RPMI8226 (cell line): ENCODE measurements at places on chromosomes 4 and X.

- peak; percentile 4 for DNase-seq
Observed at GRCh38 chr4:165398570-165398969, 19.8 kb downstream of the CPE start.

DNA sequence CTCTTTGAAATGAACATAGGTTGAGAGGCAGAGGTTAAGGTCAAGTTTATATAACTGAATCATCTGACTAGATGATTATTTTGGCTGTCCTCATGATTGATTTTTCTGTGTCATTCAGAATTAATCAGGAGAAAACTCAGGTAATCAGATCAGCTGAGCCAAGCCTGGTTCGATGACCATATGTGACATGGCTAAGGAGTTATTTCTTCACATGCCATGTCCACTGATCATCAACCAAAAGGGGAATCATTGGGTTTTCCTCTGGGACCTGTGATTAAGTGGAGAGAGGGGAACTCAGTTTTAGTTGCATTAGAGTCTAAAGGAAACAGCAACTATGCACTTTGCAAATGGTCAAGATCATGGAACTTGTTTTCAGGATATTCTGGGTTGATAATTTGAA, 20.3 kb upstream of the PACRGL start:
- no peak for DNase-seq

GRCh38 chr4:97984545-97985131, 158.6 kb downstream of the STPG2 start:
- peak; percentile 12 for DNase-seq

- no peak for DNase-seq
Observed at GRCh38 chr4:94516999-94517398, 65.3 kb downstream of the PDLIM5 start.

GRCh38 chrX:39063037-39063436, 261.8 kb downstream of the MID1IP1 start:
- peak; percentile 4 for DNase-seq

DNA sequence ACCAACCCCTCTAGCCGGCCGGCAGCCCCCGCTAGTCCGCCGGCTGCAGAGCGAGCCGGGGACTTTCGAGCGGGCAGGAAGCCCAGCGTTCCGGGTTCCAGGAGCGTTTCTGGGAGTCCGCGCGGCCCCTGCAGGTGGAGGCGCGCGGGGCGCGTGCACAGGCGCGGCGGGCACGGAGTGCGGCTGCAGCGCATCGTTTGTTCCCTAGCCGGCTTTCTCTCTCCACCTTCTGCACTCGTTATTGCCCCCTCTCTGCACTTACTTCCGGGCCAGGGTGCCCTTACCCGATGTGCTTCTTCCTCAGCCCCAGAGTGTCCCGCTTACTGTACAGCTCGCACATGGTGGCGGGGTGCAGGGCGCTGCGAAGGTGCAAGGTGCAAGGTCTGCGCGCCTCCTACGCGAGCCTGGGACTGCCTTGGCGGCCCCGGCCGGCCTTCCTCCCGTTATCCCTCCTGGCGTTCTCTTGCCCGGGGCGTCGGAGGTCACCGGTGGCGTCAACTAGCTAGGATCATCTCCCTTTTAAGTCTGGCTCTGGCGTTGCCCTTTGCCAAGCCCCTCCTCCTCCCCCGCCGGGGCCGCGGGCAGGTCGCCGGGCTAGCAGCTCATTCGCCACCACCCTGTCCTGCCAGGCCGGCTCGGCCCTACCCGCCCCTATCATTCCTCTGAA, at the start of gene ETNPPL:
Gene ETNPPL, minus strand, starts transcription at position 495 of the 667 bp plus-strand sequence. Its CDS starts 155 bp downstream, at position 340.
- DNase-seq, result no peak

GRCh38 chr4:109440948-109441347, 7.3 kb downstream of the SEC24B start:
- DNase-seq, result no peak

- DNase-seq, result no peak
Observed at GRCh38 chrX:26606971-26607370, 391.0 kb downstream of the MAGEB5 start.

DNA sequence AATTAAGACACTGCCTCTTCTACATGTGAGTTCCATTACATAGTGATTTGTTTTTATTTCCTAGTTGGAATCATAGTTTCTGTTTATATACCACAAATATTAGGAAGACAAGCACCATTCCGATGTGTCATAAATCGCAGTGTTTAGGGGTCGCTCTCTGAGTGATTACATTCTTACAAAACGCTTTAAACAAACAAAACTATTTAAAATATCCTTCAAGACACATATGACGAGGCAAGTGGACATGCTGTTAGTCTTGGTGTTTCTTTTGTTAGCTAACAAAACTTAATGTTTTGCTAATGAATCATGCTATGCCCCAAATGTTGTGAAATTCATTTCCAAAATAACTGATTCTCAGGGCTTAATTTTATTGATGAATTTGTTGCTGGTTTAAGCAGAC, 1219.3 kb upstream of the PRKX start:
- no peak for DNase-seq

- no peak for DNase-seq
Observed at GRCh38 chr4:147793569-147794313, 61.9 kb downstream of the ARHGAP10 start.

DNA sequence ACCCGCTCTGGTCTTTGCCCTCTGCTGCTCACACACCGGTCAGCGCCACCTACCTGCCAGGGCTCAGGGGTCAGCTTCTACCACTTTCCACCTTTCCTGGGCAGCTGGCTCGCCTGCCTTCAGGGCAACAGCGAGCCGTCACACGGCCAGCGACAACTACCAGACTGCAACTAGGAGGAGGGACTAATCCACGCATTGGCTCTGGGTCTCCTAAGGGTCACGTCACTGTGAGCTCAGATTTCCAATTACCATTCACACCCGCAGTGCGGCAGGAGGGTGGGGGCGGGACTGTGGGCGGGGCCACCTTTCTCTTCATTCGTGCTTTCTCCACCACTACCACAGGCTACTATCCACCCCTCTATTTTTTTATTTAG, at the start of gene BEX5:
Gene BEX5, minus strand, starts transcription at position 172 of the 374 bp plus-strand sequence. CDS start 1,712 bp downstream, outside the sequence.
- peak; percentile 33 for DNase-seq

- no peak for DNase-seq
Observed at GRCh38 chr4:108087293-108087967, 81.3 kb downstream of the LEF1 start.

DNA sequence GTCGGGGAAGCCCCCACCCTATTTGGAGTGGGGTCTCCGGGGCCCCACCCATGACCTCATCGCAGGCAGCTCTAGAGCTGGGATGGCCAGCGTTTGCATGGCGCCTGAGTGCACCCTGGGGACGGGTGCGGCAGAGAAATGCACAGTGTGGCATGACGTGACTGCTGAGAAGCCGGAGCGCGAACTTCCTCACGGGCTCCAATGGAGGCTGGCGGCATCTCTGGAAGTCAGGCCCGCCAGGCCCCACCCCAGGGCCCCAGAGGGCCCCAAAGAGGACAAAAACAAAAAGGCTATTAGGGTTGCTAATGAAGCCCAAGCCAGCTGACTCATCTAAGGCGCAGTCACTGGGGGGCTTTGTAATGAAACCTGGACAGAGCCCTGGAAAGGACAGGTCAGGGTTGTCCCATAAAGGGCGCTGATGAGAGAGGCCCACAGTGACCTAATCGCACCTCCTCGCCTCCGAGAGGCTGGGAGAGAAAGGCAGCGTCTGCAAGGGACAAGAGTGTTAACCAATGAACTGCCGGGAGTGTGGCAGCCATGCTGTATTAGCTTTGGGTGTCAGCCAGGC, 86.0 kb upstream of the C1QTNF7 start:
- DNase-seq, result no peak

GRCh38 chr4:40842725-40843423, 93.1 kb downstream of the NSUN7 start:
- DNase-seq, result no peak

GRCh38 chr4:171779301-171779700, 33.9 kb upstream of the GALNTL6 start:
- no peak for DNase-seq

GRCh38 chr4:73967866-73968265, 14.0 kb downstream of the PF4 start:
- DNase-seq, result no peak

DNA sequence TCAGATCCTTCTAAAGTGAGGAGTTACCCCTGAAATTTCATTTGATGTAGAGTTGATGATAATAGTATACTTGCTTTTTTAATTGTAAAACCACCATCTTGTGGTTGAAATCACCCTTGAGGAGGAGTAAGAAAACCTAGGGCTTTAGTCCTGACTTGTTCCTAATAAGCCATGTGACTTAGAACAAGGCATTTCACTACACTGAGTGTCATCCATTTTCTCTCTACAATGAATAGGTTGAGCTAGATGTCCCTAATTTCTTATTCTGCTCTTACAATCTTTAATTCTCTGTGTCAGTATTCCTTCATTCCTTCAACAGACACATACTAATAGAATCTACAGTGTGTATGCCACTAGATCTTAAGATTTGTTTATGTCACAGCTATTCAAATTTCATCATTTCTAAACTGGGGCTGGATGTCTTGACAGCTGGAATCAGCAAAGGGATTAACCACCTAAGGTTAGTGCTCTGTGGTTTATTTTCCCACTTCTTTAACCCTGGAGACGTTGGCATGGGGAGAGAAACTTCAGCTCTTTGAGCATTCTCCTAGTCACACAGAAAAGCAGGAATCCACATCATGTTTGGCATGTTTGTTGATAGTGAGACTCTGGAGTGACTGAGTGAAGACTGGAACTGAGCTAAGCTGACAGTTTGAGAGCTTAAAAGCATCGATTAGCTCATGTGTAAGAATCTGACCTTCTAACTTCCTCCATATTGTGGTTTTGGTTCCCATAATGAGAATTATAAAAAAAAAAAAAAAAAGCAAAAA, 246.3 kb downstream of the NDST4 start:
- no peak for DNase-seq

- DNase-seq, result no peak
Observed at GRCh38 chrX:30065226-30065625, 150.1 kb upstream of the MAGEB2 start.

DNA sequence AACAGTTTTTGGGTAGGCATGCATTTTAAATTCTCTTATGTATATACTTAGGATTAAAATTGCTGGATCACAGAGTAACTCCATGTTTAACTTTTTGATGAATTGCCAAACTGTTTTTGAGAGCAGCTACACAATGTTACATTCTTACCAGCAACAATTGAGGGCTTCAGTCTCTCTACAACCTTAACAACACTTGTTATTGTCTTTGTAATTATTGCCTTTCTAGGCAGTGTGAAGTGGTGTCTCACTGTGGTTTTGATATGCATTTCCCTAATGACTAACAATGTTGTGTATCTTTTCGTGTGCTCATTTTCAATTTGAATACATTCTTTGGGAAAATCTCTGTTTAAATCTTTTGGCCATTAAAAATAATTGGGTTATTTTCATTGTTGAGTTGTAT, 17.3 kb upstream of the F11 start:
- DNase-seq, result no peak

- no peak for DNase-seq
Observed at GRCh38 chr4:123182289-123182688, 214.3 kb upstream of the SPRY1 start.

- no peak for DNase-seq
Observed at GRCh38 chr4:39407584-39407885, 805 bp downstream of the KLB start.

DNA sequence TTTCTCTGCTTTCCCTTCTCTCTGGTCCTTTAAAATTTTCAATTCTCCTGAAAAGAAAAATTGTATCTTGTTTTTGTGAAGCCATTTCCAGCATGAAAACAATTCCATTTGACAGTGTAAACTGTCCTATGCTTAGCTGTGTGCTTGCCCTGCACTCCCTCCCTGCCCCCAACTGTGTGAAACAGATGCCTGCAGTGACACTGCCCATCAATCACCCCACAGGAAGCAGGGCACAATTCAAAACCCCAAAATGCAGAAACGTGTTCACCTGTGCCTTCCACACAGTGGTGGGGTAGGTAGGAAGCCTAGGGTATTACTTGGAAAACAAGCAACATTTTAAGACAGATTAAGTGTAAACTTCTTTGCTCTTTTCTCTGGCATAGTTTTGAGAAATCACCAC, 6.2 kb upstream of the FHDC1 start:
- no peak for DNase-seq

- no peak for DNase-seq
Observed at GRCh38 chr4:177509226-177509745, 67.0 kb upstream of the AGA start.

- DNase-seq, result peak; percentile 66
Observed at GRCh38 chrX:17590892-17591740, 146.2 kb upstream of the SCML1 start.

GRCh38 chr4:88720451-88721428, 23.1 kb upstream of the NAP1L5 start:
- no peak for DNase-seq

DNA sequence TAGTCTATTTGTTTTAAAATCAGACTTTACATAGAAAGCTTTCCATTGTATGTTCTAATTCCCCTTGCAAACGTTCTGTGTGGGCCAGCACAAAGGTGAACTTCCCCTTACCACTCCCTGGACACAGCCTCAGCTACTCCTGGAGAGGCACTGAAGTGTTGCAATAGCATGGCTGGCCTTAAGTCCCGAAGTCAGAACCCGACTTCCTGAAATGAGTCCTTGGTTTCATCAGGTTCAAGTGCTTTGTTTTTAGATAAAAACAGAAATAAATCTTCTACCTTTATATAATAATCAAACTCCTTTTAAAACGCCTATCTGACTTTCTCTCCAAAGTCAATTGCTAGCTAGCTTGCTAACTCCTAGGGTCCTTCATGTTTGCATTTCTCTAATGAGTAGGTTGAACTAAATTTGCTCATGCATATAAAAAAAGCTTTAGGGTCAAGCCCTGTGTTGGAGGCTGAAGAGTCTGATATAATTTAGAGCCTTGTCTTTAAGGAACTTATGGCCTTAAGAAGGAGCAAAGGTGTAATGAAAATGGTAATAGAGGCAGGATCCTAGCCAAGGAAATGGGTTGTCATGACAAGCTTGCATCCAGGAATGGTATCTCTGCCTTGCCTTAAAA, 9.0 kb downstream of the BMP3 start:
- DNase-seq, result no peak

DNA sequence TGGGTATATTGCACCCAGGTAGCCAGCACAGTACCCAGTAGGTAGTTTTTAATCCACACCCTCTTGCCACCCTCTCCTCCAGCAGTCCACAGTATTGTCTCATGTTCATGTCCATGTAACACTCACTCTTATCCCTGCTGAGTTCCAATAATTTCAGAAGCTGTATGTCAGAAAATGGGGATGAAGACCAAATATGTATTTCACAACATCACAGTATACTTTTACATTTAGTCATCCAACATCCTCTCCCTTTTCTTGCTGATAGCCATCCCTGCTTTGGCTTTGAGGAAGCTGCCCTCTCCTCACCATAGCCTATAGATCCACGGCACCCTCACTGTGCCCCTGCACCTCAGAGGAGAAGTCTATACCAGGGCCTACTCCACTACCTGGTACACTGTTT, 126.0 kb upstream of the LDB2 start:
- no peak for DNase-seq

GRCh38 chr4:121041307-121042090, 30.8 kb downstream of the NDNF start:
- peak; percentile 21 for DNase-seq

GRCh38 chr4:145381163-145381562, 100.5 kb upstream of the SMAD1 start:
- DNase-seq, result no peak

GRCh38 chr4:113815826-113816225, 54.3 kb upstream of the CAMK2D start:
- DNase-seq, result no peak

- DNase-seq, result no peak
Observed at GRCh38 chr4:83223781-83224180, 60.8 kb downstream of the COQ2 start.

GRCh38 chr4:138398322-138398721, 156.2 kb upstream of the SLC7A11 start:
- no peak for DNase-seq
